NCI-H446 (cell line): ENCODE measurements at places on chromosomes 12 and 14.

GRCh38 chr12:2397356-2398045 lies 344.7 kb downstream of the CACNA1C start:
- DNase-seq = no peak

DNA sequence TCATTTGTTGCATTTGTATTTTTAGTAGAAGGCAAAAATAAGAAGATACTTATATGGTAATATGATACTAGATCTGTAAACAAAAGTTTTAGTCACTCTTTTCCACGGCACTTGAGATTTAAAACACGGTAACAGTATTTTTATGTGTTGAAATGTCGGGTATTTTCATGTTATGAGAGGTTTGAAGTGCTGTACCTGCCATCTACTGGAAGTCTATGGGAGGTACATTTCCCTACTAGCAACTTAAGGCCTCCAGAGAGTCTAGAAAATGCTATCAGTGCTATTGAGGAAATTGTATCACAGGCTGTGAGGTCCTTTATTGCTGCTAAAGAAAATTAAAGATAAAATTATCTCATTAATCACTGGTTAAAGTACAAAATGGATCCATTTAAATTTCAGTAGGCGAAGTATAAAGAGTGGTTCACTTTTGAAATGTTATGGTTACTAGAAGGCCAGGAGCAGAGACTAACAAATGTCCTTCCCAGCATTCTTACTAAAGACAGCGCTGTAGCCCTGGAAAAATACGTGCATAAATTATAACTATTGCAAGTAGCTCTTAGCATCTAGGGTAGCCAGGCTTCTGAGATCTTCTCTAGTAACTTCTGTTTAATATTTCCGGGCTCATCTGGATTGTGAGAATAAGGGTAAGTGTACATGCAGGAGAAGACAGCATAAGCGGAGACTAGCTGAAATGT lies 77.6 kb upstream of the PRKD1 start:
- DNase-seq = peak; percentile 77

GRCh38 chr12:109605016-109605415 lies 31.4 kb downstream of the MVK start:
- DNase-seq = no peak

- DNase-seq = peak; percentile 91
Measured at GRCh38 chr14:41604721-41605531, 1.8 kb upstream of the LRFN5 start.

GRCh38 chr14:96660123-96660522 lies 137.1 kb upstream of the VRK1 start:
- no peak for DNase-seq

DNA sequence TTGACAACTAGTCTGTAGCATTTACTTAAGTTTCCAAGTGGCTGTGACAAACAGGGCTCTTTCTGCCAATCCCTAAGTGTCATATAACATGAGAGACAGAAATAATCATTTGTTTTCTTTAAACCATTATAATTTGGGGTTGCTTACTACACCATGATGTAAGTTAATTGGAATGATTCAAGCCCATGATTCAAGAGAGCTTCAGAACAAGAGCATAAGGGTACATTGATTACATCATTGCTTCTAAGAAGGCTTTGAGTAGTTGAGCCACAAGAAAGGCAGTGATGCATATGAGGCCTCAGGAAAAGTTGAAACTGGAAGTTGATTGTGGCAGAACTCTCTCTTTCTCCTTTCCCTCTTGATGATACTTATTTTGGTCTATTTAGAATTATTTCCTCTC lies 444.0 kb downstream of the CCER1 start:
- DNase-seq = no peak

GRCh38 chr12:71725011-71725410 lies 29.7 kb upstream of the RAB21 start:
- DNase-seq = no peak

GRCh38 chr14:92551044-92551841 lies 37.7 kb downstream of the RIN3 start:
- DNase-seq = no peak

- DNase-seq = no peak
Measured at GRCh38 chr12:100141998-100142850, 450 bp downstream of the BLTP3B start.

GRCh38 chr14:23681337-23681736 lies 45.2 kb downstream of the DHRS2 start:
- DNase-seq = no peak

DNA sequence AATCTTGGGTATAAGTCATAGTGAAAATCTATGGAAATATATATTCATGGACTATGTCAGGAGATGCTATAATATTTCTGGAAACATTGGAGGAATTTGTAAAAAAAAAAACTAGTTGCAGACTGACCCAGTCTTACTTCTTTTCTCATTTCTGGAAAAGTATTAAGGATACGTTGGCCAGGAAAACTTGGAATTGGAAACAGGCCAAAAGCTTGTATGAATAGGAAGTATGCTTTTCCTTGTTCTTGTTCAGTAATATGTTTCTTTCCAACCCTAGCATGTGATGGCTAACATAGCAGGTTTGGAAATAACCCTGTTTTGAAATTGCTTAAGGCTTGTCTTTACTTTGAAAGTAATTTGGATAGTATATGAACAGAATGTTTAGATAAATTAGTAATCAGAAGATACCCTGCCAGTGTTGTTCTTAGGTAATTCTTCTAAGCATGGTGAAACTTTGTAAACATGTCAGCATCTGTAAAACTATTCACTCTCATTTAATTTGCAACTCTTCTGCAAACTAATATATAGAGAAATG lies 316.2 kb downstream of the NPAS3 start:
- DNase-seq = no peak

DNA sequence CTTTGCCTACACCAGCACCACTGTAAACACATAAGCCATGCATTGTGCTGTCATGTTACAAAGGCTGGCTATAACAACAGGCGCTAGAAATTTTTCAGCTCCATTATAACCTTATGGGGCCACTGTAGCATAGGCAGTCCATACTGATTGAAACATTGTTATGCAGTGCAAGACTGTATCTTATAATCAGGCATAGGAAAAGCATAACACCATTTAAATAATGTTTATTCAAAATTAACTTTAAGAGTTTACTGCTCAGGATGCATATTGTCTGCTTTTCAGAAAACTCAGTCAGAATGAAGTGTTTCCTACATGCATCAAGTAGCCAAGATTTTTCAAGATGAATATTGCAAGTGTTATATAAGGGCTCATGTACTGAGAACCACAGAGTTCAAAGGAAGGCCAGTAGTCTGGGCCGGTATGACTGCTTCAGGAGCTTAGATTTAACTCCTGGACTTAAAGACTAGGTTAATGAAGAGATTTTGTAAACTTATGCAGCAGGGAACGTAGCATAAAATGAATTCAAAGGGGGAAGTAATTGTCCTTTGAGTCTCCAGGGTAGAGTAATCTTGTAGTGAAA lies 46.9 kb downstream of the ATXN7L3B start:
- no peak for DNase-seq

GRCh38 chr14:68935761-68936214 lies 43.3 kb downstream of the ACTN1 start:
- DNase-seq = no peak

DNA sequence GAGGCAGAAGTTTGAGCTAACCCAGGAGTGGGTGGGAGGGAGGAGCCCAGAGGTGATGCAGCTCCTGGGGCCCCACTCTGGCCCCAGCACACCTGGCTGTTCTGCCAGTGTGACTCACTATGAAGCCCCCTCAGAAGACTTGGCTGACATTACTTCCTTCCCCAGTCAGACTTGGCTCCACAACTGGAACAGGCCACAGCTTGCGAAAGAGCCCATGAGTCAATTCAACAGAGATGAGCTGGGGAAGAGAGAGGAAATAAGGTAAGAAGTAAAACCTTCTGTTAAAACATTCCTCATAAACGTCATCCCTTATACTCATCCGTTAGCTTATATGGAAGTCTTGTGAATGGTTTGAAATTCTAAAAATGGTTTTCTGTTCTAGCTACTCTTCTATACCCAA lies 245.9 kb downstream of the ADAMTS20 start:
- DNase-seq = no peak

DNA sequence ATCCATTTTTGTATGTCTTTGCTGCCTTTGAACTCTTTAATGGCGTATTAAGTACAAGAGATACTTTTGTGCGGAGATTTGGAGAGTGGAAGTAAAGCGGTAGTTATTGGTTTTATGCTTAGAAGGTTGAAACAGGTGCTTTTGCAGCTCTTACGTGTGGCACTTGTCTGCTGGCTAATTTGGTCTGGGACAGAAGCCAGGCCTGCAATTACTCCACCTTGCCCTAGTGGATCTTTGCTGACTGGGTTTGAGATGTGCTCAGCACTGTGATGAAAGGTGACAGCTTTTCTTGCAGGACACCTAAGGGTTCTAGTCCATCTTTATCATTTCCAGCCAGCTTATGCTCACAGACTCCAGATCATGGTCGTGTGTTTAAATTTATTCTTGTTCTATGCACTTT lies 252.5 kb downstream of the RPL10L start:
- DNase-seq = no peak

GRCh38 chr12:43453761-43454160 lies 98.2 kb downstream of the ADAMTS20 start:
- DNase-seq = no peak

DNA sequence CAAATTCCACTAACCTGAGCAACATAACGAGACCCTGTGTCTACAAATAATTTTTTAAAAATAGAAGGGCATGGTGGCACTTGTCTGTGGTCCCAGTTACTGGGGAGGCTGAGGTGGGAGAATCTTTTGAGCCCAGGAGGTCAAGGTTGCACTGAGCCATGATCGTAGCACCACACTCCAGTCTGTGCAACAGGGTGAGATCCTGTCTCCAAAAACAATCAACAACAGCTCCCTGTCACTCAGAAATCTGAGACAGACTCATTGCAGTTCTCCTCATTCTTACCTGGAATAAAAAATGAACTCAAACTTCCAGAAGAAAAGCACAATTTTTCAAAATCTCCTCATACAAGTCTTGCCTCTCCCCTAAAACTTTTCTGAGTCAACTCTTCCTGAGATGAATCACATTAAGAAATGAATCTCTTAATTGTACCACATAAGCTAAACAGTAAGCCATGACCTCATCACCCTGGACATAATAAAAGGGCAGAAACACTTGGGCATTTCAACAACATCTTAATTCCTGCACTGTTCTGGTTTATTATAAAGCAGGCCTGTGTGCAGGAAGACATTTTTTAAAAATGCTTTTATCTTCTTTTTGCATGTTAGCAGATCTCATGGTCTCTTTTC lies 214.3 kb upstream of the CDKN3 start:
- DNase-seq = no peak

DNA sequence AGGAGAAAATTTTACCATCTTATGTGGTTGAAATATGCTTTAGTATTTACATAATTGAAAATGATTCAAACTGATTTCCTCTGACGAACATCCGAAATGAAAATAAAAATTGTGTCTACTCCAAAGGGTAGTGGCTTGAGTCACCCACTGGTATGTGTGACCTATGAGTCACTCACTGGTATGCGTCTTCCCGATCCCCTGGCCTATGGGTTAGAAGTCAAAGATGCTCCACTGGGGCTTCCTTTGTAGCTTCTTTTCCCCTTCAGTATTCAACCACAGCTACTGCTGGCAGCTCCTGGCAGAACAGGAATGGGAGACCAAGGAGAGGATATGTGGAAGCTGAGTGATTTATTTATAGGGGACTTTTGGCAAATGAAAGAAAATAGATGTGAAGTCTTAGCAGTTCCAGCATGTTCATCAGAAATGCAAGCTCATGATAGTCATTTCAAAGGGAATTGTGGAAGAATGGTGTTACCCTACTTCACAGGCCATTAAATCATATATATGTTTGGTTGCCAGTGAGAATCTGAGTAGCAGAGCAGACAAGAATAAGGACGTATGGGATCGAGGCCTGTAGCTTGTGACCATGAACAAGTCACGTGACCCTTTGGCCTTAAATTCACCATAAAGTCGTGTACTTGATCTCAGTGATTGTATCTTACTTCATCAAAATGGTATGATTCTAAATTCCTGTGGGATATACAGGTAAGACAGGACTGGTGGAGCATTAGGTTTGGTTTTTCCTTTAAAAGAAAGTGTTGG lies 108.3 kb downstream of the CRADD start:
- DNase-seq = peak; percentile 32

- DNase-seq = peak; percentile 89
Measured at GRCh38 chr12:59149995-59150642, 229.8 kb upstream of the LRIG3 start.

GRCh38 chr12:15977999-15978951 lies 67.1 kb downstream of the DERA start:
- DNase-seq = no peak

DNA sequence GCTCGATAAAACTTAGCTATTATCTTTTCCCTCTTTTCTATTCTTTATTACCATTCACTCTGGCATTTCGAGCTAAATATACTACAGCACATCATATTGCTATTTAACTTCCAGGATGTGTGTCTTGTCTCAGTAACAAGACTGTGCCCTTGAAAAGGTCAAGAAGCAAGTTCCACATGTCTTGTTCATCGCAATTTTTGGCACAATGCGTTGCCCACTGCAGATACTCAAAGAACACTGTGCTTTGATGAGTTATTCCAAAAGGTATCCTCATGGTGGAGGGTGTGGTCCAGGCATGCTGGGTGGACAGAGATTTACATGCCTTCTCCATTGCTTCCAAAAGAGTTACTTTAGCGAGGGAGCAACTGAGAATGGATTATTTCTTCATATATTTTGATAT lies 6.6 kb downstream of the E2F7 start:
- DNase-seq = no peak

DNA sequence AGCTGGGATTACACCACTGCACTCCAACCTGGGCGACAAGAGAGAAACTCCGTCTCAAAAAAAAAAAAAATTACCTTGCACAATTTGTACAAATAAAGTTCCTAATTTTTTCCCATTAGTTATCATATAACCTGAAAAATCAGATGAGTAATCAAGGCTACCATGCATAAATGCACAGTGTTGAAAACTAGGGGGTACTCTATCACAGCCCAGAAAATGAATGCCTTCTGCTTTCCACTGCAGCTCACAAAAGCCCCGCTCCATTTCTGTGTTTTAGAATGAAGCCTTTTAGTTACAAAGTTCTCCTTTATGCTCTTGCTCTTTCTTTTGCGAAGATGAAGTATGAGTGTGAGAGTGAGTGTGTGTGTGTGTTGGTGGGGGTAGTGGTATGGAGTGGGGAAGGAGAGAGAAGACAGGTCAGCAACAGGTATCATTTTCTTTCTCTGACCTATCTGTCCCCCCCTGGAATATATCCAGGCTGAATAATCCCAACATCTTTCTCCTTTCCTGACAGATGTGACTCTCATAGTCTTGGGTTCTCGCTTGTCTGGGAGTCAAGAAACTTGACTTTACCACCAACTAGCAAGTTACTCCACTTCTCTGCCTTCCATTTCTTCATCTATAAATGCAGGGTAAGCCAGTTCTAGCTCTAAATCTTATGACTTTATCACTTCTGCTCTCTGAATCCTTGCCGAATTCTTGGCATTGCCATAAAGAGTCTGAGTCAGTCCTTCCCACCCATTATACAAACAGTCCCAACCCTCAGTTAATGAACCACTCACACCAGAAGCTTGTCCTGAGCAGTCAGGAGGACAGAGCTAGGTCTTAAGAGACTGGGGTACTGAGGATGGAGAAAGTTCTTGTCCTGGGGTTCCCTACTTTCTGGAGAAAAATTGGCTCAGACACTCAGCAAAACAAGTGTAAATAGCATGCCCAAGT lies 16.1 kb downstream of the BIN2 start:
- DNase-seq = no peak

- no peak for DNase-seq
Measured at GRCh38 chr12:47721431-47721973, 3.8 kb downstream of the ENDOU start.
